ENCODE measurements at places on chromosomes 3 and 15.

DNA sequence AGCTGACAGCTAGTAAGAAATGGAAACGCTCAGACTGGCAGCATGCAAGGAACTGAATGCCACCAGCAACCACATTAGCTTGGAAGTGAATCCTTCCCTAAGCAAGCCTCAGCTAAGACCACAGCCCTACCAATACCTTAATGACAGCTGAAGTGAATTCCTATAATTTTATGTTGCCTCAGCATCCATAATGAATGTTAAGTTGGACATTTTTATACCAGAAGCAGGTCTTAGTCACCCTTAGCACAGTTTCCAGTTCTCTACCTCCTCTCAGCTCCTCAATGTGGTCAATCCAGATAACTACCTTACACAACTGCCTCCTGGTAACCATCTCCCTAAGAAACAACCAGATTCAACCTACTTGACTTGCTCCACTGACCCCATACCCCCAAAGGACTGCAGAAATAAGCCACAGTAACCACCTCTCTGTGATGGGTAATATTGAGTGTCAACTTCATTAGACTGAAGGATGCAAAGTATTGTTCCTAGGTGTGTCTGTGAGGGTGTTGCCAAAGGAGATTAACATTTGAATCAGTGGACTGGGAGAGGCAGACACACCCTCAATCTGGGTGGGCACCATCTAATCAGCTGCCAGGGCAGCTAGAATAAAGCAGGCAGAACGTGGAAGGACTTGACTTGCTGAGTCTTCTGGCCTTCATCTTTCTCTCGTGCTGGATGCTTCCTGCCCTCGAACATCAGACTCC, 33.5 kb downstream of the NEDD4 start:
- no peak for DNase-seq

- DNase-seq = no peak
These were observed 46.9 kb upstream of the SEMA6D start for GRCh38 chr15:47670365-47670764.

- peak; percentile 80 for DNase-seq
These were observed at the start of gene NLGN1 for GRCh38 chr3:173397161-173398110. TSS of gene NLGN1 (plus strand) at chr3:173397744.

- no peak for DNase-seq
These were observed 97.7 kb downstream of the RPL39L start for GRCh38 chr3:187041362-187042307.

DNA sequence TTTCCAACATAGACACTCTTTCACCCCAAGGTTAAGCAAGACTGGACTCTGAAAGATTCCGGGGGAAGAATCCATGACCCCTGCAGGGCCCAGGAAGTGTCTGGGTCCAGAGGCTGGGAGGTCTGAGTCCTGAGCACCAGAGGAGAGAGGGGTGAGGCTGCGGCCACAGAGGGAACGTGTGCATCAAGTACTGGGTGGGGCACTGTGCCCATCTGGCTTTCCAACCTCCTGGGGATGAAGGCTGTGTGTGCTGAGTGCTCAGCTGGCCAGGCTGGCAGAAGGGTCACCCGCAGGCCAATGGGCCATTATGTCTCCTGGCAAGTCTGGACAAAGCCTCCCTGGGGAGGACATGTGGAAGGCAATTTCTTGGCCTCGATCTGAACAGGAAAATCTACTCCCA, 3.3 kb downstream of the CHRNA3 start:
- no peak for DNase-seq

DNA sequence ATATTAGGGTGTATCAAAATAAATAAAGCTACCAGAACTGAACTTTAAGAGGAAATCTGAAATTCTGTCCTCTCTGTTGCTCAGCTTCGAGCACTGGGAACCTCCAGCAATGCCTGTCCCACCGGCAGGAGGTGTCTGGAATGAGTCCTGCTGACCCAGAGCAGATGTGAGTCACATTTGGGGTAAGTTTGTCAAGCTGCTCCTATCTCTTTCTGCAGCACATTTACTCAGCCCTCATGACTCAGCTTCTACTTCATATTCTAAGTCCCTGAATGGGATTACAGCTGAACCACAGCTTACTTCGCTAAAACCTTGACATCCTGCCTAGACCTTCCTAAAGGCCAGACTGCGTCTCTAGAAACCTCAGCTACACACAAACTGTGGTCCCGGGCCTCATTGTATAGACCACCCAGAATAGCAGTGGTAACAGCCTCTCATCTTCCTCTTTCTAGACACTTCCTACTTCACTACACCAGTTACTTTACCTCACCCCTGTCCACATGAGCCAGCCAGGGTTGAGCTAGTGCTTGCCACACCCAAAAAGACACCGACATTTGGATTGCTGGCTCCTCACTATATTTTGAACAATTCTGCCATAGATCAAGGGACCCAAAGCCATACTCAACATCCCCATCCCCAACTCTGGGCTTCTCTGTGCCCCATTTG, 109.6 kb upstream of the TMCO5A start:
- no peak for DNase-seq

DNA sequence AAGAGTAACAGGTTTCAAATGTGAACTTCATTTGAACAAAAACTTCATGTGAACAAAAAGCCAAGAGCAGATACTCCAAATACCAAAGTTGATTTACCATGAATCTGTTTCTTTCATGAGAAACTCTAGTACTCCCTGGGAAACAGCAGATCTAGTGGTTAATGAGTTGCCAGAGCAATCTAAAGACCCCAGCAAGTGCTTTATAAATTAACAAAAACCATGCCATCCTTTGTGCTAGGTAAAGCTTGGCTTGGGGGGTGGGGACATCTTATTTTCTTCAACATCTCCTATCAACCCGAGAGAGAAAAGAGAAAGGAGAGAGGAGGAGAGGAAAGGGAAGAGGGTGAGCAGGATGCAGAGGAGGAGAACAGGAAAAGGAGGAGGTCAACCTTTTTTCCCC, 100.7 kb downstream of the TBL1XR1 start:
- DNase-seq = no peak

DNA sequence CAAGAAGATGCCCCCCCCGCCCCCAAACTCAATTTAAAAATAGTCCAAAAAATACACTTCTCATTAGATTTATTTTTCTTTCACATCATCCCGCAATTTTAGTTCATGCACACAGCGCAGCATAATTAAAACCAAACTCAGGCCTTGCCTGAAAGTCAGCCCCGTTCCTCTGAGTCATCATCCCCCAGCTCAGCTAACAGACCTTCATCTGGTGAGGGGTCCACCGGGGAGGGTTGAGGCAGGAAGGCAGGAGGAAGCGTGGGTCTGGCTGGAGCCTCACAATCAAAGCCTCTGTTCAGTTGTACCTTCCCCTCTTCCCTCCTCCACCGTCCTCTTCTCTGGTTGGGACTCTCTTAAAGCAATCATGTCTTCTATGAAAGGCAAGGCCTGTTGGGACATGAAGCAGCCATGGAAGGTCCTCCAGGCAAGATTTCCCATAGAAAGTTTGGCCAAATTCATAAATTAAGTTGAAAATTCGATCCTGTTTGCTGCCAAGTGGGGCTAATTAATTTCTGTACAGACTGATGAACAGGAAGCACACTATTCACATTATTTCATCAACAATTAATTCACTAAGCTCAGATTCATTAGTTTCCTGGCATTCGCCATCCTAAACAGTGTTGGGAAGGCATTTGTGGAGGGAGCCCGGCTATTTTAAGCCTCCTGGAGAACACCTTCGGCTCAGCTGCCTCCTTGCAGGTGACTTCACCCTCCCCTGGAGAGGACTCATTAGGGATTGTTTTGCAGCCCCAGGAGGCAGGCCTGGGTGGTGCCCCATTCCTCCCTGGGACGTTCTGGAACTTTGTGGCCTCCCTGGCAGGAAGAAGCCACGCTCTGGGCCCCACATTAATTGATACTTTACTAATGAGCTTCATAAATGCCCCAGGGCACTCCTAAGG, 72.3 kb upstream of the BNC1 start:
- DNase-seq = no peak

DNA sequence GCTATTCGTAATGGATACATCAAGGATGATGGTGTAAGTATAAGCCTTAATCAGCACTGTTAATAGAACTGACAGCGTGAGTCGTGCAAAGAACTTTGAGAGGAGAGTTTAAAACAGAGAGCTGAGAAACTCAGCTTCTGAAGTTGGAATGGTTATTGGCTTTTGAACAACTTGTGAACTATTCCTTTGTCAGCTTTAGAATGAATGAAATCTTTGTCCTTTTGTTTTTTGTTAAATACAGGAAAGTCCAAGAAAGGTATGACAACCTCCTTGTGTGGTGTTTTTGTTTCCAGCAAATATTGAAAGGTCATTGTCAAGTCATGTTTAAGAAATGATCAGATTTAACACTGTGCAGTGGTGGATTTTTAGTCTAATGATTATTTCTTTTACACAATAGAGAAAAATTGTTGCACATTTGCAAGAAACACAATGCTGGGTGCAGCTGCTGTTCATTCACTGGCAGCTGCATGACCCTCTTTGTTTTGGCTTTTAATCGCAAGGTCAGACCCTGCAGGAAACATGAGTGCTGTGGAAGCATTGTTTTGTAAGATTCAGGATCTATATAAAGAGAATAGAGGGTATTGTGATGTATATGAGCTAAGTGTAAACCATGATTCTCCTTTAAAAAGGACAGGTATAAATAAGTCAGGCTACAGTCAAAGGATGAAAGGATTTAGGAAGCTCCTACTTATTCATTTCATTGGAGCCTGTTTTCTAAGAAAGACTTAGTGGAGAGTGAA, 21.7 kb upstream of the ABHD10 start:
- no peak for DNase-seq

GRCh38 chr3:182303169-182303568, 490.1 kb upstream of the ATP11B start:
- no peak for DNase-seq

DNA sequence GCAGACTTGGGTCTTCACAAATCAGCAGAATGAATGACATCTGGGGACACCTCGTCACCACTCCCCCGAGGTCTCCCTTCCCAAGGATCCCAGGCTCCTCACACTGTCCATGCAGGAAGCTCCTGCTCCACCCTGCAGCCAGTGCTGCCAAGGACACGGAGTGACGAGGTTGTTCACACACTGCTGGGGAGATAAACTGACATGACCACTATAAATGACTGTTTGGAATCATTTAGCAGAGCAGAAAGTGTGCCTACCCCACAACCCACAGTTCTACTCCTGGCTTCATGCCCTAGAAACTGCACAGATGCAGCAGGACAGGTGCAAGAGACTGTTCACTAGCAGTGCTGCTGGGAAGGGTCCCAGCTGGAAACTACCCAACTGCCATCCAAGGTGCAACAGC, 19.7 kb upstream of the PRSS50 start:
- DNase-seq = no peak

DNA sequence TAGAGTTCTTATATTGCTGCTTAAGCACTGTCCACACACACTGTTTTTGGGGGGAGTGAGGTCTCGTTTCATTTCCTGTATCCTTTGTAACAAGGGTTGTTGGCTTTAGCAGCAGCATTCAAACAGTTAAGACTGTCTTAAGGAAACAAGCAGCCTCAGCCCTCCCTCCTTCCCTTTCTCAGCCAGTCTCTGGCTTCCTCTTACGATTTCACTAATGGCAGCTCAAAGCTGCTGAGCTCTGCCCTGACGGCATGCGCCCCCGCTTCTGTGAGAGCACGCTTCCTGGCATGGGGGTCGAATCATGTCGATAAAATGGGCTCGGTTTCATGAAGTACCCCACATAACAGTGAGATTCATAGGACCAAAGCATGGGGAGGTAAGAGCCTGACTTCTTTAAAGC, 105.0 kb downstream of the KLHL25 start:
- no peak for DNase-seq

DNA sequence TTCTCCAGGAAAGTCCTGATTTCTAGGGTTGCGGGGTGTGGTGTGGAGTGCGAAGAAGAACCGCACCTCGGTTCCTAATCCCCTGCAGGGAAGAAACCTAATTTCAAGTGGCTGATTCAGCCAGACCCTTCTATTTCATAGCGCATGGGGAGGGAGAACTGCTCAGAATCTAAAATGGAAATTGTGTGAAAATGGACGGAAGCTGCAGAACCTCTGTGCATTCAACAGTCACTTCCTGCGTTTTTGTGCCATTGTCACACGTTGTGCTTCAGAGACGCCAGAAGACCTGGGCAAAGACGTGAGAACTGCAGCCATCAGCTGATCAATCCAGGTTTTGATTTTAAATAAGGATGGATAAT, 1.2 kb downstream of the SIDT1 start:
- no peak for DNase-seq

- no peak for DNase-seq
These were observed 4.5 kb upstream of the MGA start for GRCh38 chr15:41655716-41656115.

GRCh38 chr3:150077107-150077506, 106.4 kb upstream of the PFN2 start:
- DNase-seq = no peak

DNA sequence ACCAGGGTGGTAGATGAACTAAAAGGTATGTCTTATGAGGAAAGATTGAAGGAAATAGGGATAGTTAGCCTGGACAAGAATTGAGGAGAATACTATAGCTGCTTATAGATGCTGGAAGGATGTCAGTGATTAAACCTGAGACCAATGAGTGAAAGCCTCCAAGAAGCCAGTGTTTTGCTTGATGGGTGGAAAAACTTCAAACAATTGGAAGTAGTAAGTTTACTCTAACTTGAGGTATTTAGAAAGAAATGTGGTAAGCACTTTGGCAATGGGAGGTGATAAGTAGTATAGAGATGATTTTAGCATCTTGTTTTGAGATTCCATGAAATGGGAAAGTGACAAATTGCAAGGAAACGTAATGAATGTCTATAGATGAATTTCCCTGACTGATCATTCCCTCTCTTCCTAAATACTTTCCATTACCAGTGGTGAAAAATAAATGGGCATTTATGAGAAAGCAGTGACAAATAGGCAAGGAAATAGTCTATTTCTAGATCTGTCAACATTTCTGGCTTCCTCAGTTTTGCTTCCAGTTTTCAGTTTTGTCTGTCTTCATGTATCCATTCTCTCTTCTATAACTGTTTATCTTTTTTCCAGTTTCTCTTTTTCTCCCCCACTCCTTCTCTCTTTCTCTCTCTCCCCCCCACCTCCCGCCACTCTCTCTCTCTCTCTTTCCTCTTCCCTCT, 19.2 kb downstream of the SLC15A2 start:
- DNase-seq = no peak

DNA sequence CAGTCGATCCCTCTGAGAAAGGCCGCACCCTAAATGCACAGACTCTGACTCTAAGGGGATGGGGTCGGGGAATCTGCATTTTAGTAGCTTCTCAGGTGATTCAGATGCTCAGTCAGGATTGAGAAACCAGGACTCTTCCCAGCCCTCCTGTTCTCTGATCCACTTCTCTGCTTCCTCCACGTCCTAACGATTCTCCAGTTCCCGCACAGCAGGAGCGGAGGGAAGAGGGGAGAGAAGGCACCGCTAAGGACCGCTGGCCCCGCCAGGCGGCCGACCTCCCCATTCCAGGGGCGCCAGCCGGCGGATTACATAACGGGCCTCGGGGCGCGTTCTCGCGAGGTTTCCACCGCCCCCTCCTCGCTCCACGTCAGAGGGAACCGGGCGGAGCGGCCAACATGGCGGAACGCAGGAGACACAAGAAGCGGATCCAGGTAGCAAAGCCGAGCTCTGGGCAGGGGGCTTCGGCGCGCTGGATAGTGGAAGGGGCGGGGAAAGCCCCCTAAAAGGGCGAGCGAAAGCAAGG, at the start of gene SEC62:
Gene SEC62 (plus strand): TSS at position 380 of the 523 bp plus-strand sequence. CDS start 16 bp downstream, at position 396.
- DNase-seq = peak; percentile 96

- DNase-seq = no peak
These were observed 116.0 kb downstream of the XXYLT1 start for GRCh38 chr3:195154793-195155535.

GRCh38 chr3:146839727-146840375, 234.7 kb upstream of the PLSCR5 start:
- DNase-seq = no peak
